ENCODE measurements at places on chromosomes 2 and 18. TPM values are rescaled to one million over a fixed set of nuclear protein-coding genes. Genes with fewer than 3 reads are reported as not detected.

DNA sequence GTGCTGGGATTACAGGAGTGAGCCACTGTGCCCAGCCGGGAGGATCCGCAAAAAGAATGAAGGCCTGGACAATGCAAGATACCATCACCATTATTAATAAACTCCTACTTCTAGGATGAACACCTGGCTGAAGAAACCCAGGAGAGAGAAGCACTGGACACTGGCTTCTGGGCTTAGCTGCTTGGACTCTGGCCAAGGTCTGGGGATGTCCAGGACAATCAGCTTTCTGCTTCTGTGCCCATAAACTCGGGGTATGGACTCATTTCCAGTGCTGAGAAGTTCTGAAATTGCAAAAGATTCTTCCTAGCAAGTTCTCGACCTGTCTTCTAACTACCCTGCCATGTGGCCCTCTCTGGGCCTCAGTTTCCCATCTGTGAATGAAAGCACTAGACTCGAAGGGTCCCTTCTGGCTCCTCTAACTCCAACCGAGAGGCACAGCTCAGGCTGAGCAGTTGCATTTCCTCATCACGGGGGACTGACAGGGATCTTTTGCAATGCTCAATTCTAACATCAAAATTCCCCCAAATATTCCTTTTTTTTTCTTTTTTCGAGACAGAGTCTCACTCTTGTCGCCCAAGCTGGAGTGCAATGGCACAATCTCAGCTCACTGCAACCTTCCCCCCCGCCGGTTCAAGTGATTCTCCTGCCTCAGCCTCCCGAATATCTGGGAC lies 2.4 kb upstream of the SH2D6 start:
- no peak for DNase-seq

DNA sequence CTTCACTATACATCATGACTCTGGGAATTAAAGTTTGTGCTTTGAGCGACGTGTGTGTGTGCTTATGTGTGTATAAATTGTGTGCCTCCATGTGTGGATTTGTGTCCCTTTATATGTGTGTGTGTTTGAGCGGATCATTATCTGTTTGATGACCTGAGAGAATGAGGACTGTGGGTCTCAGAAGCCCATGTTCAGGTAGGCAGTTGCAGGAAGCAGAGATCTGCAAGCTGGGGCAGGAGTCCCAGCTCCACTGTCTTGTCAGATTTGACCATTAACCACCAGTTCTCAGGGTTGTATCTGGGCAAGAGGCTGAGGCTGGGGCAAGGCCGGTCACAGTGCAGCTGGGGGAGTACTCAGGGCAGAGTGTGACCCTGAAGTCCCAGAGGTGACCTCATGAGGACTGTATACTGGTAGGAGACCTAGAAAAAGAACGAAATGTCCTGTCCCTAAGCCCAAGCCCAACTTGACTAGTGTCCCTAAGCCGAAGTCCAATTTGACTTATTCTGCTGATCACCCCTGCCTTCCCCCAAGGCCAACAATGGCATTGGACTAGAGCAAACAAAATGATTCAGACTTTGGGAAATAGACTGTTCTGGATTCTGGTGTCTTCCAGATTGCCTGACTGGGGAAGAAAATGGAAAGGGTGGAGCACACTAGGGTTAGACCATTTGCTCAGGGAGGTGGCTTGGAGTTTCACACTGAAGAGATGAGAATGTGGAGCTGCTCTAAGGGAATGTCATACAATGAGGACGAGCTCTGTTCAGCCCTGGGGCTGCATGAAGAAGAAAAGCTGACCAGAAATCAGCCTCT lies 28.1 kb downstream of the RHOB start:
- DNase-seq, result no peak

DNA sequence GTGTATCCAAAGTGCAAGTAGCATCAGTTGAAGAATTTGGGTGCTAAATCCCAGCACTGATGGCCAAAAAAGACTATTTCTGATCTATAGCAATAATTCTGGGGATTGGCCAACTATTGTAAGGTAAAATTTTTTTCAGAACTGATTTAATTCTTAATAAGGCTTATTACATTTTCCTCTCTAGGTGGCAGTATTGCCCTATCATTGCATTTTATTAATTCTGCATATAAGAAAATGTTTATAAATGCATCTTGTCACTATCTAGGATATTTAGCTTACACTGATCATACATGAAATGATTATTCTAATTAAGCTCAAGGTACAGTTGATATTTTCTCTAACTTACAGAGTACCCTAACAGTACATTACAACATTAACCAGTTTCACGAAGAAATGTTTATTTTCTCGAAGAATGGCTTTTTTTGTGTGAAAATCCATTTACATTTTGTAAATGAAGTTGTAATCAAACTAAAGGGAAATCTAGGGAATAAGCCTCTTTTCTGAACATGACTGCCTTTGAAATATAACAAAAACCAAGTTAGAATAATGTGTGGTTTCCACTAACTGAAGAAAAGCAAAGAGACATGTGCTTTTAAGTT lies 11.0 kb downstream of the TTN start:
- peak; percentile 45 for DNase-seq

GRCh38 chr18:3995476-3996102 lies 459.5 kb downstream of the DLGAP1 start:
- DNase-seq, result peak; percentile 52

GRCh38 chr2:16728351-16729136 lies 62.9 kb upstream of the CYRIA start:
- DNase-seq, result no peak

GRCh38 chr2:152493417-152493816 lies 158.4 kb downstream of the FMNL2 start:
- no peak for DNase-seq

DNA sequence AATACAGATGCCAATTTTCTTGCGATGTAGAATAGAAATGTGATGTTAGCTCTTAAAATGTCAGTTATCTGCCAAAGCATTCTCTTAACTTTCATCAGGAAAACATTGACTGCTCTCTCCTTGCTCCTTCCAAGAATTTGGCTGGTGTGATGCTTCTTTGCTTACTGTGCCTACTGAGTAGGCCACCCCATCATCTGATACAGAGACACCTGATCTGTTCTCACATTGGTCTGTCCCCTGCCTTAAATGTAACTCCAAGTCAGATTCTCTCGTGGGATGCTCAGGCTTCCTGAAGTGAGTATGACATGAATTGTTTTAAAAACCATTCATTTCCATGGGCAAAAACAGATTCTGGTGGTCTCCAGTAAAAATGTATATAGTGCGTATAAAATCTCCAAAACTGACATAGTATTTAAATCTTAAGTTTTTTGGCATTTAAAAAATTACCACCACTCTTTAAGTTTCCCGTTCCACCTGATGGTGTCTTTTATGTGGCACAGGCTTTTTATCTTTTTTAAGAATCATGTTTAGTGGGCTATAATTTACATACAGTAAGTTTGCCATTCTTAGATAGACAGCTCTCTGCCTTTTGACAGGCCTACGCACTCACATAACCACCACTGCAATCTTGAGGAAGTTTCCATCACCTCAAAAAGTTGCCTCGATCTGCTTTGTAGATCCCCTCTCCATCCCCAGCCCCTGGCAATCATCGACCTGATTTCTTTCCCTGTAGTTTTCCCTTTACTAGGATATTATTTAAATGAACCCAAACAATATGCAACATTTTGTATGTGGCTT lies 36.6 kb downstream of the UBE2F start:
- no peak for DNase-seq

GRCh38 chr2:84816426-84817026 lies 64.4 kb downstream of the TRABD2A start:
- DNase-seq, result no peak

DNA sequence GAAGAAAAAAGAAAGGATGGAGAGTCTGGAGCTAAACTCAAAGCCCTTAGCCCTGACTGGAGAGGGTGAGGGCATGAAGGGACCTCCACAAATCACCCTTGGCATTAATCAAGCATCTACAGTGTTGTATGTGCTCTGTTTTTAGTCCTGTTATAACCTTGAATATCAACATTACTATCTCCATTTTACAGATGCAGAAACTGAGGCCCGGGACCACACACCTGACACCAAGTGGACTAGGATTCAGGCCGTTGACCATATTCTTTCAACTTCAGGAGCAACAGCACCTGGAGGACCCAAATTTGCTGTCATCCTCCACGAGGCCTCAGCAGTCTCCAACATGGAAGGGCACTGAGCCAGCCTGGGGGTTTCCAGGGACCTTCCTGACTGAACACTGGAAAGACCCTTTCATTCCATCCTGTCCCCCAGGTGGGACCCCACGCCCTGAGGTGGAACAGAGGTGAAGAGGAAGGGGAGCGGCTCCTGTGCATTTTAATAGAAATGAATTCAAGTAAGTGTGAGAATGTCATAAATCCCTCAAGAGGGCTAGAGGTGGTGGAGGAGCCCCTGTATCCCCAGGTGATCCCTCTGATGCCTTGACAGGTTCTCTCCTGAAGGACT lies 41.0 kb downstream of the SERTAD2 start:
- DNase-seq, result no peak

- no peak for DNase-seq
These were observed 33.4 kb downstream of the ZFP36L2 start for GRCh38 chr2:43192744-43193651.

DNA sequence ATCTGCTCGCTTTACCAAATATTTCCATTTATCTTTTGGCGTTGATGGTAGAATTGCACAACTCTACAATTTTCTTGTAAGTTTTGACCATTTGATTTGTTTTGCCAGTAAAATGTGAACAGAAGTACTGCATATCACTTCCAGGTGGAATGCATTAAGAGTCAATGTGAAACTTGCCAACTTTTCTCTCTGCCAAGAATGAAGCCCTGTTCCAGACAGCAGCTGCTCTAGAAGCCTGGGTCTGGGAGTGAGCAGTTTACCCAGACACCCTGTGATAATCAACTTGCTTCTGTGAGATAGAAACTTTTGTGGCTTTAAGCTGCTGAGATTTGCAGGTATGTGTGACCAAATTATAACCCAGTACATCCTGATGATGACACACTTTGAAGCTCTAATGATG lies 115.9 kb upstream of the SYT4 start:
- no peak for DNase-seq

DNA sequence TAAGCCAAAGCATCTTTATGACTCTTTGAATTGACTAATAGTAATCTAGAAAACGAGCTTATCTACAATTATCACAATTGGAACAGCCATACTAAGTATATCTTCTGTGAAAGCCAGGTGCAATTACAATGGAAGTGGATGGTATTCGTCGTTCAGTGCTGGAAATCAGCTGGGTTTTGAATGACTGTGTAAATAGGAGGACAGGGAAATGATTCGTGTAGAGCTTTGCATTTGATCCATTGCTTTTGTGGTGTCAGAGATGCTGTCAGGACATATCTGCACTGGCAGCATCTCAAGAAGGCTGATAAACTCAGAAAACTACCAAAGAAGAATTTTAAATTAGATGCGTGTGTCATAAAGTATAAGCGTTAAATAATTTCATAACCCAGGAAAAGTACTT lies 187.1 kb downstream of the ZNF407 start:
- DNase-seq, result no peak

BMP10 gene
- not detected for total RNA-seq

DNER gene
- 0.31 TPM for total RNA-seq

ATP8B1 gene
- 12.5 TPM for total RNA-seq
